Stimulated activated CD8-positive, alpha-beta memory T cell treated with anti-CD3 and anti-CD28 coated beads, Interleukin-7, amount 100 ng/mL, for 4 hours (primary cell): ENCODE measurements at places on chromosomes 3 and 15.

DNA sequence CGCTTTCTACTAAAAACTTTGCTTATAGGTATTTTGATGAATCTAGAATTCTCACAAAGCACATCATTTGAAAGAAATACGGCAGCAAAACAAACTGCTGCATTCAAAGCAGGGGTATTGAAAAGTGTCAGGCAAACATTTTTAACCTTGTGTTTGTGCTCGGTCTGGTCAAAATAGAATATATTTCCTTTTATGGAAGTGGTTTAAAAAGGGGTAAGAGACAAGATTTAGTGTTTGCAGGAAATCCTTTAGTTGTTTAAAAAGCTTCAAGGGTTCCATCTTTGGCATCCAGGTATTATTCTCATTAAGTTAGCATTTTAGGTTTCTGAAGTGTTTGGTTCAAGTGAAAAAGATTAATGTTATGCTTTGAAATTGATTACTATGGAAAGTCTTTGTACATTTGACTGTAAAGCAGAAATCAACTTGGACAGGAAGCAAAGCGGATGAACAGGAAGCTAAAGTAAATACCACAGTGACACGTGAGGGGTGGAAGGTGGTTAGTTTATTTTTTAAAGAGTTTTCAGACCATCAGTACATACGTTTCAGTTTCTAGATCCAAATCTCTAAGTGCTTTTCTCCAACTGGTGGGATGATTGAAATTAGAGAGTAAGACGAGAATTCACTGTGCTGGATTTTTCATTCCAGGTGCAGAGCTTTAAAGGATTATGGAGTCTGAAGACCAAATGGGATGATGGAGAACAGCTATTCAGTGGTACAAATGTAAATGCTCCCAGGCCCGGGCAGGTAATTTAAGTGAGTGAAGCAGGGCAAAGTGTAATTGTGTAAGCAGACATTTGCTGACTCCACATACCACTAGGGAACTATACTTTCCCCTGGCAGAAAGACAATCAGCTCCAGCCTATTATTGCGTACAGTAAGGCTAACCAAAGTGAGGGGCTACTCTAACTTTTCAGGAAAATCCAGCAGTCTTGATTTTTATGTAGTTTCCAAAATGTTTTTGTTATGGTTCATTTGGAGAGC is 341.8 kb upstream of the TBL1XR1 start:
- DNase-seq, result no peak

DNA sequence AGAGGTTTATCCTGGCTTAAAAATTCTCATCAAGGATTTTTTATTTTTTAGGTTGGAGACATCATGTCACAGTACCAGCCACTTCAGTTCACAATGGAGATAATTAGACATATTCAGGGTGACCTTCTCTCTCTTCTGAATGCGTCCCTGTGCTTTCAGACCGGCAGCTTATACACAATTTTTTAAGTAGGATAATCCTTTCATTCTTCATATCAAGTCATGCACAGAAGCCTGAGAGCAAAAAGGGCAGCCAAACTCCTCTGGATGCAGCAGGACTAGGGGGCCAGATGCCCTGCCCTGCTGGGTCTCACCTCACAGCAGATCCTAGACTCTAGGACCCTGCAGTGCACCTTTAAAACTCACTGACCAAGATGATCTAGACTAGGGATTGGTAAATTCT is 210.4 kb downstream of the ERC2 start:
- DNase-seq, result no peak

DNA sequence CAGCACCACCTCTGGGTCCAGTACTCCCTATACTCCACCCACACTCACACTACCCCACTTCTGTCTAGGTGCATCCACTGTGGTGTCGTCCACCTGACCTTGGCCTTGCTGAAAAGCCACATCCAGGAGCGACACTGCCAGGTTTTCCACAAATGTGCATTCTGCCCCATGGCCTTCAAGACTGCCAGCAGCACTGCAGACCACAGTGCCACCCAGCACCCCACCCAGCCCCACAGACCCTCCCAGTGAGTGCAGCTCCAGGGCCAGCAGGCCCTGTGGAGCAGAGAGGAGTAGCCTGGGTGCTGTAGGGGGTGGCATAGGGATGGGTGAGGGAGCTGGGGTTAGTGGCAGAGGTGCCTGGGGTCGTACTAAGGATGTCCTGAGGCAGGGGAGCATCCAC is 19.4 kb upstream of the ALPK3 start:
- no peak for DNase-seq

DNA sequence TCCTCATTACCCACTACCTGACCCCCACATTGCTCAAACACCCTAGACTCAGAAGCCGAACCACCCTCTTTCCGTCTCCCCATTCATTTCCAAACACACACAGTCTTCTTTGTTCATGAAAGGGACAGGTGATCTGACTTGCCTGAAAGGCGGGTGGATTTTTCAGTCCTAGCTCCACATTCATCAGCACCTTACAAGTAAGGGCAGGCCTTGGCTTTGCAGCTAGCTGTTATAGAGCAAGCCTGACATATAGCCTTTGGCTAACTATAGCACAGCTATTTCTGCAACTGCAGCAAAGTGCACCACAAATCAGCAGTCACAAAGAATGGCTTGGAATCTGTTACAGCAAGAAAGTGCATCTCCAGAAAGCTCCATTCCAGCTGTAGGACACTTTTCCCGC is 139.8 kb downstream of the XXYLT1 start:
- DNase-seq, result no peak

DNA sequence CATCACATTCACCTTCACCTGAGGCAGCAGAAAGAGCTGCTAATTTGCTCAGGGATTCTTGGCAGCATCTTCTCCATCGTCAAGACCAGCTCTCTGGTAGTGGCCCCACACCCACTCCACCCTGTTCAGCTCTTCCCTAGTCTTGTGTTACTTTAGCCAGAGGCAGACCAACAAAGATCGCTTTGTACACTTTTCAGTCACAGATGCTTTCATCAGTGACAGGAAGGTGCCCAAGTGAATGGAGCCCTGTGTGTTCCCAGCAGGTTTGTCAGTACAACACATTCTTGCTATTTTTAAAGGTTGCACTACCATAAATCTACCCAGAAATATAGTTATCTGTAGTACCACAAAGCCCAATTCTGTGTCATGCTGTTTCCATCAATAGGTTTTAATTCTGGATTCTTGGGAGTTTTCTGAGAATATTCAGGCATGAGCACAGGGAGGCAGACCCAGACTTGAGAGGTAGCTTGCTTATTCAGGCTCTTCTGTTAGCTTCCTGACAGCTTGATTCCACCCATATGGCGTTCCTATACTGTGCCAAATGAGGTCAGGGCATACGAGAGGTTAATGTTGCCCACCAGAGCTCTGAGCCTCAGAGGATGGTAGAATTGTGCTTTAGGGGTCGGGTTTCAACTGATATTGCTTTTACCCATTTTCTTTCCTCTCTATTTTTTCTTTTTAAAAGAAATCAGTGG is 109.8 kb upstream of the MANF start:
- no peak for DNase-seq

DNA sequence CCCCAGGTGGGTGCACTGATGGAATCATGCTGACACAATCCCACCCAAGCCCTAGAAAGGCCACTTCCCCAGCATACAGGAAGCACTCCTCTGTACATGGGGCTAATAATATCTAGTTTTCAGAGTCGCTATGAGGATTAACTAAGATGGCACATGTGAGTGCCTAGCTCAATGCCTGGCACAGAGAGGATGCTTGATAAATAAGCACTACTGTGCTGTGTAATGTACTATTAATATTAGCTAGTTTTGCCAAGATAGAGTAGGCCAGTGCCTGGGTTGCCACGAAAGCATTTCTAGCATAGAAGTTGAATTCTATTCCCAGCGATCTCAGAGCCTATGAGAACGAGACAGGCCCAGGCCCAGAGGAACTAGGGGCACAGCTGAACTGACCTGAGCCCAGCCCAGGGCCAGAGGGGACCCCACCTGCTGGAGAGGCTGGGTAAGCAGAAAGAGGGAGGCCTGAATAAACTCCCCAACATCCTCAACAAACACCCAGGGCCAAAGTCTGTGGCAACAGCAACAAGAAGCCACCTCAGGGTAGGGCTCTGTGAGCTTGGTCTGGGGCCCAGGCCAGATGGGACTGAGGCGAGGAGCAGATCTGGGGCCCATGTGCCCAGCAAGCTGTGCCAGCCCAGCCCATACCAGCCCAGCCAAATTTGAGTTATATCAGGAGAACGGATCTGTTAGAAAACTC is 7.6 kb upstream of the SEMA7A start:
- DNase-seq, result no peak

DNA sequence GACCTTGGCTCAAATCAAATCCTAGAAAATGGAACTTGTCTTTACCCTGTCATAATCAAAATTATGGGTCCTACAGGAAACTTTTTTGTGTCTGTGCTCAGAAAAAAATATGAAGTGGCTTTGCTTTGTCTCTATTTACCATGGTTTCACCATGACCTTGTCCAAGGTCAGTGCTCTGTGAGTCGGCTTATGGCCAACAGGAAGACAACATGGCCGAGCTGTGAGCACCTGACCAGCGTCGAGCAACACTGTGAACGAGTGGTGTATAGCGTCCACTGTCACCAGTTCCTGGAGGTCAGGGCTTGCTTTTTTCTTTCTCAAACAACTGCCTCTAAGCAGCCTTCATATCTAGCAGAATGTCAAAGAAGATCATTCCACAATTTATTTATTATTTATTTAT is 67.9 kb downstream of the MYO1E start:
- no peak for DNase-seq

DNA sequence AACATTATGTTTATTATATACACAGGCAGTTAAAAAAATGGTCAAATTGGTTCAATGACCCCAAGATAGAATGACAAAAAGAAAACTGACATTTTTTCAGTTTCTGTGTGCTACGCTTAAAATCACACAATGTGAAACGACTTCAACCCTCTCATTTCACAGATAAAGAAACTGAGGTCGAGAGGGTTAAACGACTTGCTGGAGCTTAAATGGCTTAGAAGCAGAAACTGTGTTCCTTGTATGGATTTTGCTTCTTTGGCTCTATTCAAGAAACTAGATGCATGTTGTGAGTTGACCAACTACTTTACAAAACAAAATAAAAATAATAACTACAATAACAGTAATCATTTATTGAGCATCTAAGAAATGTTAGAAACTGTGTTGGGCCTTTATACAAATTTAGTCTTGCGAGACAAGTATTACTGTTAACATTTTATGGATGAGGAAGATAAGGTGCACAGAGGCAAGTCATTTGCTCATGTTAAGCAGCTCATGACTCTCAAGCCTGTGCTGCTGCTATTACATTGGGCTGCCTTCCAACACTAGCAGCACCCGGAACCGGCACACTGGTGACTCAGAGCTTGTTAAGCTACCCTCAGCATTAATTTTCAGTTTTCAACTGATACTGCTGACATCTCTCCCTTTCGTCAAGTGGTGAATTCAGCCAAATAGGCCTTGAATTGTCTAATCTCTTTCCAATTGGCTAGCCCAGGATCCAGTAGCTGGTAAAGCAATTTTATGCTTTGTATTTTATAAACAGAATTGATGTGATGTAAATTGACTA is 487.6 kb downstream of the NAALADL2 start:
- no peak for DNase-seq

DNA sequence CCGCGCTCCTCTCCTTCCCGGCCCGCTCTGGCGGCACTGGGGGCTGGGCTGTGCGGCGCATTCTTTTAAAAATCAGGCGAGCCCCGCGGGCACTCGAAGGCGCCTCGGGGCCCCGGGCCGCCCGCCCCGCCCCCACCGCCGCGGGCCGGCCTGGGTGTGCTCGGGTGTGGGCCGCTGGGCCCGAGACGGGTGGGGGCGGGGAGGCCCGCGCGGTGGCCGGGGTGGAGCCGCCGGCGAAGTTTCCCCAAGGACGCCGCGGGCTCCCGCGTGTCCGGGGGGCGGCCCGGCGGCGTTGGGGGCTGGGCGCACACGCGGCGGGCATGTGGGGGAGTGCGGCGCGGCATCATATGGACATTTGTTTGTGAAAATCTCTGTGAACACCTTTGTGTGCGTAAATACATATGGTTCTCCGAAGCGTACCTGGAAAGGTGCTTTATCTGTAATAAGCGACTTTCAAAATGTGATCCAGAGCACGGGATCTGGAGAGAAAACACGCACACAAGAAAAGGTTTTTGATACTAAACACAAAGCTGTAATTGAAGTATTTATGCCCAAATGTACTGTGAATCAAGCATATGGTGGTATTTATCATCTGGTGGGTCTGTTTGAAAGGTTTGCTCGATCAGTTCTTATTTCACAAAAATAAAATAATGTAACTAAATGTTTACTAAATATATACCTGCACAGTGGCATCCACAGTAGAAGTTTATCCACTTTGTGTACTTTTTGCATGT is 612 bp upstream of the TBL1XR1 start:
- DNase-seq, result no peak

DNA sequence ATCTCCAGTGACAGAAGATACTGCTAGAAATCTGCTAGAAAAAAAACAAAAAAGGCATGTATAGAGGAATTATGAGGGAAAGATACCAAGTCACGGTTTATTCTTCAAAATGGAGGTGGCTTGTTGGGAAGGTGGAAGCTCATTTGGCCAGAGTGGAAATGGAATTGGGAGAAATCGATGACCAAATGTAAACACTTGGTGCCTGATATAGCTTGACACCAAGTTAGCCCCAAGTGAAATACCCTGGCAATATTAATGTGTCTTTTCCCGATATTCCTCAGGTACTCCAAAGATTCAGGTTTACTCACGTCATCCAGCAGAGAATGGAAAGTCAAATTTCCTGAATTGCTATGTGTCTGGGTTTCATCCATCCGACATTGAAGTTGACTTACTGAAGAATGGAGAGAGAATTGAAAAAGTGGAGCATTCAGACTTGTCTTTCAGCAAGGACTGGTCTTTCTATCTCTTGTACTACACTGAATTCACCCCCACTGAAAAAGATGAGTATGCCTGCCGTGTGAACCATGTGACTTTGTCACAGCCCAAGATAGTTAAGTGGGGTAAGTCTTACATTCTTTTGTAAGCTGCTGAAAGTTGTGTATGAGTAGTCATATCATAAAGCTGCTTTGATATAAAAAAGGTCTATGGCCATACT is 4.0 kb downstream of the B2M start:
- DNase-seq, result no peak

- DNase-seq, result no peak
Observed at GRCh38 chr3:174125267-174125824, 727.8 kb downstream of the NLGN1 start.

- DNase-seq, result peak; percentile 45
Observed at GRCh38 chr15:60591496-60592370, 112.8 kb upstream of the ICE2 start.

GRCh38 chr3:48433472-48434118 is 3.7 kb upstream of the PLXNB1 start:
- DNase-seq, result no peak

GRCh38 chr3:177055605-177056571 is 141.4 kb downstream of the TBL1XR1 start:
- DNase-seq, result no peak
